ENCODE measurements at places on chromosomes 1 and 21.

DNA sequence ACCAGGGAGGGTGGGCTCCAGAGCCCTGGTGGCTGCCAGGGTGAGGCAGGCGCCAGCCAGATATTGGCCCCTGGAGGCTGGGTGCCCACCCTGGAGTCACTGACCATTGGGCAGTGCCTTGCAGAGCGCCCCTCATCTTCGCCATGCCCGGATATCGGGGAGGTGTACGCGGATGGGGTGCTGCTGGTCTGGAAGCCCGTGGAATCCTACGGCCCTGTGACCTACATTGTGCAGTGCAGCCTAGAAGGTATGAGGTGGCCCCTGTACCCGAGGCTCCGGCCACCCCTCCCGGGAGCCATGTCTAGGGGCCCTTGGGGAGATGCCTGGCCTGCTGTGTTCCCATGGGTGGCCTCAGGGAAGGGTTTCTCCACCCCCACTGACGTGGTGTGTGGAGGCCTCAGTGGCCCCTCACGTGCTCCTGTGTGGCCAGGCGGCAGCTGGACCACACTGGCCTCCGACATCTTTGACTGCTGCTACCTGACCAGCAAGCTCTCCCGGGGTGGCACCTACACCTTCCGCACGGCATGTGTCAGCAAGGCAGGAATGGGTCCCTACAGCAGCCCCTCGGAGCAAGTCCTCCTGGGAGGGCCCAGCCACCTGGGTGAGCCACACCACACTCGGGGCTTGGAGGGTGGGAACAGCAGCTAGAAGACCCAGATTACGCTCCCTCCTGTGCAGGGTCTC, 30.9 kb downstream of the TRIM11 start:
- no peak for DNase-seq

DNA sequence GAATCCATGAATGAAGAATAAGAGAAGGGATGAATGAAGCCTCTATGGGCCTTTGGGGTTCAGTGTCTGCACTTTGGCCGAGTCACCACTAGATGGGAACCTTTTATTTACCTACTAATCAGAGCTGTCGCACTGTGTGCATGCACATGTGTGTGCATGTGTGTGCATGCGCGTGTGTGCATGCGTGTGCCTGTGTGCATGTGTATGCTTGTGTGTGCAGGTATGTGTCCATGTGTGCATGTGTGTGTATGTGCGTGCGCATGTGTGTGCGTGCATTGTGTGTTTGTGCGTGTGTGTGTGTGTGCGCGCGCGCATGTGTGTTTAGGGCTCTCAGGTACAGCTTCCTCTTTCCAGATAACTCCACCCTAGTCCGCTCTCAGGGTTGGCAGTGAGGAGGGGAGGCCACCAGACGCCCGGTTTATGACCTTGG, 20.4 kb upstream of the UBXN10 start:
- DNase-seq: no peak

DNA sequence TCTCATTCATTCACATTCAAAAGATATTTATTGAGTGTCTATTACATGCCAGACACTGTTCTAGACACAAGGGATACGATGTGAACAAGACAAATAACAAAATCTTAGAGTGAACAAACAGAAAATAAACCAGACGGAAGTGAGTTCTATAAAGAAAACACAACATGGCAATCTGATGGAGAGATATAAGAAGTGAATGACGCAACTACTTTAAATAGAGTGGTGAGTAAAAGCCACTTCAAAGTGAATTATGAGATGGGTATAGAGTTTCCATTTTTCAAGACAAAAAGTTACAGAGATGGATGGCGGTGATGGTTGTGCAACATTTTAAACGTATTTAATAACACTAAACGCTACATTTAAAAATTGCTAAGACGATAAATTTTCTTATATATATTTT, 75.4 kb downstream of the CEP170 start:
- DNase-seq: no peak

GRCh38 chr1:156104861-156105832, 9.4 kb upstream of the LMNA start:
- DNase-seq: no peak

DNA sequence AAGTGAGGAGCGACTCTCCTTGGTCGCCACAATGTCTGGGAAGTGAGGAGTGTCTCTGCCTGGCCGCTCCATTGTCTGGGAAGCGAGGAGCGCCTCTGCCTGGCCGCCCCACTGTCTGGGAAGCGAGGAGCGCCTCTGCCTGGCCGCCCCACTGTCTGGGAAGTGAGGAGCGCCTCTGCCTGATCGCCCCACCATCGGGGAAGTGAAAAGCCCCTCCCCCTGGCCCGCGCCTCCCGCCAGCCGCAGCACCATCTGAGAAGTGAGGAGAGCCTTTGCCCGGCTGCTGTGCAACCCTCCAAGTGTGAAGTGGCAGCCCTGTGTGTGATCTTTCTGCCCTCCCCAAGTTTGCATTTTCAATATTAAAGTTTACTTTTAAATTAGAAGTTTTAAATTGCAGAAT, 95.0 kb upstream of the PPP2R5A start:
- no peak for DNase-seq

GRCh38 chr1:228267962-228268880, 60.4 kb downstream of the OBSCN start:
- no peak for DNase-seq

DNA sequence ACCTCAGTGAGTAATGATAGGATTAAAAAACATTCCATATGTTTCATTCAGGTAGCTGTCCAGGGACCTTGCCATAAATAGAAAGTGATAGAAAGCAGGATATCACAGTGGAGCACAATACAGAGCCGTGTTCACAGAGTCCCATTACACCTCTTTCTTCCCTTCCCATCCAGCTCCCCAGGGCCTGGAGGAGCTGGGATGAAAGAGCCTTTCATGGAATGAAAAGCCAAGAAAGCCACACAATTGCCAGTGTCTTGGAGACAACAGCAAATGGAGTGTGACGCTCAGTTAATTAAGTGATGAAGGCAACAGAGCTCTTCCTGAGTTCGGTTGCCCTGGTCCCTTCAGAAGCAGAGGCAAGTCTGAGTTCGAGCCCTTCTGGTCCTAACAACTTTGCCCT, 387.3 kb upstream of the PLXNA2 start:
- no peak for DNase-seq

DNA sequence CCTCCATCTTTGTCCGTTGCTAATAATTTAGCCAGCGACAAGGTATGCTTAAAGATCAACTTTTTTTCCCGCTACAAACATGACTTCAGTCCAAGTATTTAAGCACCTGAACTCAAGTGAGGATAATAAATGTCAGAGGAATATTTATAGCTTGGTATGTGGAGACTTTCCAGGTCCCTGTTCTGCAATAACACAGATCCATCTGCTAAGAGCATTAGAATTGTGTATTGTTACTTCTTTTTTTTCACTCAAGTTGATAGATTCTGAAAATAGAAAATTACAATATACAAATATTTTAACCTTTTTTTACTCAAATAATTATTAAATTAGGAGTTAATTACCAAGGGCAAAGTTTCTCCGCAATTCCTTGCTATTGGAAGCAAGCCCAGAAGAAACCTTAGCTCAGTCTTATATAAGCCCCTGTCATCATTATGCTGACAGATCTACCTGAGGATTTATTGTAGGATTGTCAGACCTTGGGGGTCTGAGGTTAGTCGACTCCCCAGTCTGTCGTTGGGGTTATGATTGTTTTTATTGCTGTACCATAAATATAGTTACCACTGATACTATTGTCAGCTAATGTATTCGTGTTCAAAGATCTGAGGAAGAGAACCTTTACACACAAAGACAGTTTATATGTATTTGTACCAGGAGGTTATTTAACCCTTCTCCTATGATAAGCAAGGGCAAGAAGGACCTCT, 337.9 kb downstream of the TBX15 start:
- no peak for DNase-seq

GRCh38 chr1:89287181-89288050, 14.8 kb upstream of the GBP5 start:
- no peak for DNase-seq

DNA sequence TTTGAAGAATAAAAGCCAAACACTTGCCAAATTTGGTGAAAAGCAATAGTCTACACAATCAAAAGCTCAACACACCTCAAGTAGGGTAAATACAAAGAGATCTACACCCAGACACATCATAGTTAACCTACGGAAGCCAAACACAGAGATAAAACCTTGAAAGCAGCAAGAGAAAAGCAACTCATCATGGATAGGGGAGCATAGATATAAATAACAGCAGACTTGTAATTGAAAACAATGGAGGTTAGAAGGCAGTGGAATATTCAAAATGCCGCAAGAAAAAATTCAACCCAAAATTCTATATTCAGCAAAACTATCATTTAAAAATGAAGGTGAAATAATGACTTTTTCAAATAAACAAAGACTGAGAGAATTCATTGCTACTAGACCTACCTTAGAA, 105.1 kb downstream of the ITSN1 start:
- no peak for DNase-seq

DNA sequence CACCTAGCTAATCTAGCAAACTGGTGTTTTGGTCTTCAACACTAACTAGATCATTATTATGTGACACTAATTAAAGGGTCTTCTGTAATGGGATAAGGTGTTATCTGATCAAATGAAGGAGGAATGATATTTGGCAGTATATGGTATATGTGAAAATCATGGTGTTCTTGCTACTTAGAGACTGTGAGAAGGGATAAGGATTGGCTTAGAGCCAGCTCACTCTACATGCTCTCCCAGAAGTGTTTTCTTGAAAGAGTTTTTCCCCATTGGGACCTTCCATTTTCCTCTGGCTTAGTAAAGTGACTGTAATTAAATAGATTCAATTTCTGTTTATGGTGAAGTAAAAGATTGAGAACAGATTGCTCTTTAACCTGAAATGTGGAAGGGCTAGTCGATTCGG, 71.2 kb upstream of the RGL1 start:
- DNase-seq: no peak

GRCh38 chr1:7707527-7707926, 63.6 kb upstream of the VAMP3 start:
- DNase-seq: no peak

- no peak for DNase-seq
Measured at GRCh38 chr1:29304025-29304684, 67.8 kb downstream of the PTPRU start.

GRCh38 chr1:80293818-80294217, 1287.3 kb upstream of the ADGRL4 start:
- DNase-seq: no peak

DNA sequence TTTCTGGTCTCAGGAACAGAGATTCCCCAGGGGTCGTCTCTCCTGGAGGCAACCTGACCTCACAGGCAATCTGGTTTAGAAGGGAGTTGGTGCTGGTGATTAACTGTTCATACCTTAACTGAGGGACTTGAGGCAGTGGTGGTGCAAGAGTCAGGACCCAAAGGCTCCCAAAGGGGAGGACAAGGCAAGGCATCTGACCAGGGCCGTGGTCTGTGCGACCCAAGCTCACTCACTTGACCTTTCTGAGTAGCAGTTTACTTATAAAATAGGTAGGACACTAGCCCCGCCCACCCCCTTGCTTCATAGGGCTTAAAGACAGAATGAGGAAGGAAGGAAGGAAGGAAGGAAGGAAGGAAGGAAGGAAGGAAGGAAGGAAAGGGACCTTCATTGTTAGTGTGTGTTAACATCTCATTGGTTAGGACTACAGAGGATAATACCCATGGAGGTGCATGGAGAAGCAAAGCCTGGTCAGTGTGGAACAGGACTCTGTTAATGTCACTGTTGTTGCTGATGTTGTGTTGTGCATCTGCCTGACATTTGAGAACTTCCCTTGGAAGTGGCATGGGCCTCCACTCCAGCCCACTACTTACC, 4.6 kb upstream of the KCNA2 start:
- DNase-seq: no peak

GRCh38 chr1:176416777-176417176, 46.2 kb upstream of the PAPPA2 start:
- no peak for DNase-seq

- no peak for DNase-seq
Measured at GRCh38 chr1:206693029-206693428, 8.3 kb downstream of the MAPKAPK2 start.

DNA sequence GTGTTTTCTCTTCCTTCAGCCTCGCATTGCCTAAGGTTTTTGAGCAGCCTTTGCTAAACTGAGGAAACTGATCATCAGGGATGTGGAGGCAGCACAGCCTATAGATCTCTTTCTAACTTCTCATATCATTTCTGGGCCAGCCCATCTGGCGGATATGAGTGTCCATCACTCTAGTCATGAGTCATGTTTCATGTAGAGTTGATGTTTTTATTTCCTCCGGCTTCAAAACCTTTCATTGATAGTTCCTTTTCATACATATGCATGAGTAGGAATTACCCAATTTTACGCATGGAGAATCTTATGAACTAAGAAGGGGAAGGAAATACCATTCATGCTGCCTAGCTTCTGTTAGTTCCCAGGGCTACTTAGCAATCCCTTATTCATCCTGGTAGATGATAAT, 66.3 kb downstream of the SPATA46 start:
- peak; percentile 58 for DNase-seq

DNA sequence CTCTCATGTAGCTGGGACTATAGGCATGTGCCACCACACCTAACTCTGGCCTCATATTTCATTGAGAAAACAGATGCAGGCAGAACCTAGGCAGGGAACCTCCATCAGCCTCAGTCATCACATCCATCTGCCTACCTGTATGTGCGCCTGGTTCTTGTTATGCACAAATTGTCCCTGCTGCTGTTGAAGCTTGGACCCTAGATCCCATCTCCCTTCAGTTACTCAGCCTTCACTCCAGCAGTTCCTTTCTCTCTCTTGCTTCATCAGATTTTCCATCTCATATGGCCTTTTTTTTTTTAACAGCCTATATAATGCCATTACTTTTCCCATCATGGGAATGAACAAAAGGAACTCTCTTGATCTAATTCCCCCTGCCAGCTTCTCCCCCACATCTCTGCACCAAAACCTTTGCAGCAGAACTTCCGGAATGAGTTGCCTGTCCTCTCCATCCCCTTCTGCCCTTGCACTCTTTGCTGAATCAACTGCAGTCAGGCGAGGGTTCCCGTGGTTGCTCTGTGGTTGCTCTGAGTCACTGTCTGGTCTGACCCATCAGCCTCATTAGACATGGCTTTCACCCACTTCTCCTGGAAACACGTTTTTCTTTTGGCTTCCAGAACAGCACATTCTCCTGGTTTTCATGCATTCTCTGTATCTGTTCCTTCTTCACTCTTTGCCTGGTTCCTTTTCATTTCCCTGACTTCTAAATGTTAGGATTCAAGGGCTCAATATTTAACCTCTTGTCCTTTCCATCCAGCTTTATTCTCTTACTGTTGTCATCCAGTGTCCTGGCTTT, 41.5 kb downstream of the UBE4B start:
- DNase-seq: peak; percentile 96

GRCh38 chr1:59076612-59077011, 220.3 kb upstream of the FGGY start:
- DNase-seq: no peak

- DNase-seq: no peak
Measured at GRCh38 chr1:201255479-201256362, 27.6 kb upstream of the PKP1 start.

GRCh38 chr1:182301026-182301436, 90.6 kb downstream of the GLUL start:
- no peak for DNase-seq

DNA sequence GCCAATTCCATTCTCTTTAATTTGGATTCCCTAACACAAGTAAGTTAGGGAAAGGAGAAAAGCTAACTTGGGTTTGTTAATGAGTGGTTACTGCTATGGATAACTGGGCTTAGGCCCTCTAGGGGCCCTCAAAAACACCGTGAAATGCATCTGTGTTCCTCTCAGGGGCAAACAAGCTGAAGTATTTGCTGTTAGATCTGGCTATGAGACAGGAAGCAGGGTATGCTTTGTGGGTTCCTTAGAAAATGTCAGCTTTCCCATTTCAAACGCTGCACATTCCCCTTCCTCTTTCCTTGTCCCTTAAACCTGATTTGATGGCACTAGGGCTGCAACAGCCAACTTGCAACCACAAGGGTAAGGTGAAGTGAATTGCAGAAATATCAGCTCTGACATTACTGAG, 5.7 kb upstream of the CAP1 start:
- DNase-seq: no peak

- DNase-seq: no peak
Measured at GRCh38 chr1:107594536-107594935, 370.4 kb downstream of the VAV3 start.
